ENCODE measurements at places on chromosomes 5 and 9. TPM values are rescaled to one million over a fixed set of nuclear protein-coding genes. Genes with fewer than 3 reads are reported as not detected.

C9orf78 gene
- 43.1 TPM for total RNA-seq

MYO10 gene
- total RNA-seq = 5.5 TPM

NUP155 gene
- total RNA-seq = 11.0 TPM

PCDHB5 gene
- 3.8 TPM for total RNA-seq

DDX4 gene
- total RNA-seq = not detected

TAF11L14 gene
- not detected for total RNA-seq

DRD1 gene
- total RNA-seq = not detected

SLC36A3 gene
- total RNA-seq = not detected

HTR1A gene
- total RNA-seq = not detected

Measured in right atrium auricular region (tissue), 2 donors.